ENCODE measurements at places on chromosomes 1 and 21.

DNA sequence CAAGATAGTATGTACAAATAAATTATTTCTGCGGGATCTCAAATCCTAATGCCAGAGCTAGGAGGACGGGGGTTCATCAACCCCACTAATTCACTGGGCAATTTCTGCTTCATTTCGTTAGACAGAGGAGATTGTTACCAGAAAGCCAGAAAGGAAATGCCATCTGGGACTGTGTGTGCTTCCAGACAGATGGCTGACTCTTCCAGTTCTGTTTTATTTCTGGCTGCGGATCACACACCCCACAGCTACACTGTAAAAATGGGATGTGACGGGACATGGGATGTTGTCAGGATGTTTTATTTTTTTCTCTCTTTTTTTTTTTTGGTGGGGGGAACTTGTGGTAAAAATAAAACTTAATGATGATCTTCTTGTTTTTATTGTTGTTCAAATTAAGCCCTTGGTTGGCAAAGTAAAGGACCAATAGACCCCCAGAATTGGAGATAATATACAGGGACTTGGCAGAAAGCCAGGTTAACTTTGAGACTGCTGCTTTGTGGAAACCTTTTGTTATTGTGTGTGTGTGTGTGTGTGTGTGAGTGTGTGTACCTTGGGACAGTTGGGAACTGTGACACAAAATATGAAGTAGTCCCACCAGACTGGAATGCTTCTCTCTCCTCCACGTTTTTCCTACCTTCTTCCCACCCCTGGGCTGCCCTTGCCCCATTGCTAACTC is 114.5 kb downstream of the NUF2 start:
- no peak for DNase-seq

GRCh38 chr1:203055161-203055799 is 29.0 kb downstream of the PPFIA4 start:
- no peak for DNase-seq

DNA sequence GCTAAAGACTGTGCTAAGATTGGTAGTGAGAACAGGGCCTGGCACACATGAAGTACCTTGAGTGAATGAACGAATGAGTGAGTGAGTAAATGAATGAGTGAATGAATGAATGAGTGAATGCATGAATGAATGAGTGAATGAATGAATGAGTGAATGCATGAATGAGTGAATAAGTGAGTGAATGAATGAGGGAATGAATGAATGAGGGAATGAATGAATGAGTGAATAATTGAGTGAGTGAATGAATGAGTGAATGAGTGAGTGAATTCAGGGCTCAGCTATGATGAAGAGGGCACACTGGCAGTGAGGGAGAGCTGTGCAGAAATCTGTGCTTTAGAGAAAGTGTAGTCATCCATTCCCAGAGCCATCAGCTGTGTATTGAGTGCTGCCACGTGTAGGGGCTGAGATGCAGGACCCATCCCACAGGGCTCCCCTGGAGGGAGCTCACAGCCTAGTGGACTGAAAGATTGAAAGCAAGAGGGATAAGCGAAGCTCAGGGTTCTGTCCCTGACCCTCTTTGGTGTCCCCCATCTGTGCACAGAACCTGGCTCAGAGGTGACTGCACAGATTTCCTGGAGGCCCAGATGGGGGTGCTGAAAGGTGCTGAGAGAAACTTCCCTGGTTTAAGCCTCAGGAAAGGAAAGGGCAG is 217.9 kb upstream of the VAMP3 start:
- no peak for DNase-seq

DNA sequence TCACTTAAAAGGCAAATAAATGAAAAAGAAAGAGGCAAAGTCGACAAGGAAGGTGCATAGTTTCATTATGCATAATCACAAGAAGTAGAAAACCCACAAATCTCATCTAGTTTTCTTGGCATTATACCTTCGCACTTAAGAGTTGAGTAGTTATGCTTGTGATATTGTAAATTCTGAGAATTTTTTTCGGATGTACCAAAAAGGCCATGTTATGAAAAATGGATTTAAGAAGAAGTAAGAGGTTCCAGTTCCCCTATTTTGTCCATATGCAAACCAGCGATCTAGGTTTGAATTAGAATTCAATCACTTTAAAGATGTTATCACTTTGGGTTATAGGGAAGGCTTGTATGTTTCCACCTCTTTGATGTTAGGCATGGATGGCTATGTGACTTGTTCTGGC is 7.9 kb upstream of the ERICH3 start:
- no peak for DNase-seq

DNA sequence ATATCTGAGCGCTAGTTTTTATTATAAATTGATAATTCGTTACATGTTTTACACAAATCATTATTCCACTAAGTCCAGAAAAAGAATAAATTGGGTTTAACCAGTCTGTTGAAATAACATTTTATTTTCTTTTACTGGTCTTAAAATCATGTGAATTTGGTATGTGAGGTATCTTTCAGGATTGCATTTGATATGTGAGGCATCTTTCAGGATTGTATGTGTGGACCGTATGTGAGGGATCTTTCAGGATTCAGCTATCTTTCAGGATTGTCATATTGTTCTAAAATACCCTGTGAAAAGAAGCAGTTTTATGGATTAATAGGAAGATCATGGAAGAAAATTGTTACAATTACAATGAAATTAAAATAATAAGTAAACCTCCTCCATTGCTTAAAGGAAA is 42.9 kb downstream of the USP25 start:
- no peak for DNase-seq

DNA sequence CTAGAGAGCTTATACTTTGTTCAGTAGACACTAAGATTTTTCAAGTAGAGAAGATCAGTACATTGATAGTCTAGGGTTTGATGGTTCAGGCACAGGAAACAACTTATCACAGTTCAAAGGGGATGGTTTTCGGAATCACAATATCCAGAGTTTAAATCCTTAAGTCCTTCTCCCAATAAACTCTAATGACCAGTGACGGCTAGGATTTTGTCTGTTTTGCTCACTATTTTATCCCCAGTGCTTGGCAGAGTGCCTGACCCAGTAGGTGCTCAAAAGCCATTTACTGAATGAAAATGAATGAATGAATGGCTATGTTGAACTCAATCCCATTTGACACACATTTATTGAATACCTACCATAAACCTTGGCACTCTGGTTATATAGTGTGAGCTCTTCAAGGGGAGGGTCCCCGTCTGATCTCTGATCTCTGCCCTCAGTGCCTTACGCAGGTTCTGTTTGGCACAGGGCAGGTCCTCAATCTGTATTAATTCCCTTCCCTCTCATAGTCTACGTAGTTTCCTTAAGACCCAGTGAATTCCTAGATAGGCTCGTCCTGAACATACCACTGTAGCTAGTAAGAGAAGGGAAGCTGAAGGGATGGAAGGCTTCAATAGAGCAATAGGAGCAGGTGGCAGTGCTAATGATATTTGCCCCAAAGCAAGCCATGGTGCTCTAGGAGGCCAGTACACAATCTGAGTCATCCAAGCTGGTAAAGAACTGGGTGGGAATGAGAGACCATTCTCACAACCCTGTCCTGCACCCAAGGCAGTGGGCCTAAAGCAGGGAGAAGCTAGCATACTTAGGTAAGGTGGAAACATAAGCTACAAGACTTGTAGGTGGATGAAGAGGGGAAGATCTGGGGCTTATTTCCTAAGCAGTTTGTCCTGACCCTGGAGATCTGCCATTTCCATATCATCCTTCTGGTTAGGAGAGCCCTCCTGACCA is 53.4 kb downstream of the DMAP1 start:
- no peak for DNase-seq

GRCh38 chr1:154403261-154403943 is 1.7 kb upstream of the IL6R start:
- DNase-seq, result no peak

- peak; percentile 11 for DNase-seq
Observed at GRCh38 chr1:172002725-172003345, 161.5 kb downstream of the DNM3 start.

- DNase-seq, result no peak
Observed at GRCh38 chr1:27506703-27507102, 16.7 kb upstream of the WASF2 start.

GRCh38 chr21:43031121-43031619 is 44.5 kb downstream of the CBS start:
- no peak for DNase-seq

DNA sequence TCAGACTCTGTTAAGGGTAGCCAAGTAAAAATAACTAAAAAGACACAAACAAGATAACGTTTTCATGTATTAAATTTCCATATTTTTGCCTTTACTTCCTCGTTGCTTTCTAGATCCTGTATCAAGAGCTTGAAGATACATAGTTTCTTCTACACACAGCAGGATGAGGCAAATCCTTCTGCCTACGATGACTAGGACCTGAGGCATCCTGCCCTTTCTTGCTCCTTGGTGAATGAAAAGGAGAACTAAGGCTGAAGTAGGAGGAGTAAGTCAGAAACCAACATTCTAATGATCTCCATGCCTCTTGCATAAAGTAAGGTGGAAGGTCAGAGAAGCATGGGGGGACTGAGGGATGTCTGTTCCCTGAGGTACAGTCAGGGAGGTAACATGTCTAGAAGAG is 102.6 kb downstream of the GPATCH2 start:
- no peak for DNase-seq

DNA sequence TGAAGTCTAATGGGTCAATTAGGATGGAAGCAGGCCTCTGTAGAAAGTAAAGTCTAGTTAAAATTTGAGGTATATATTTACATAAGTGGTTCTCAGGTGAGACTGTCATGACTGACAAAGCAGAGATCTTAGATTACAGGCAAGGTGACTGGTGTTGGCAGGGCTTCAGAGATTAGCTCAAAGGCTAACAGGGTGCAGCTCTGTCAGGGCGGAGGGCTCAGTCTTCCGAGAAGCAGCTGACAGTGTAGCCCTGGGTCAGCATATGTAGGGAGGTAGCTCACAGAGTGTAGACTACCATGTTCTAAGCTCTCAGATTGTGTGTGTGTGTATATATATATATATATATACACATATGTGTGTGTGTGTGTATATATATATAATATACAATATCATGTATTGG is 54.7 kb downstream of the RBM11 start:
- DNase-seq, result no peak

GRCh38 chr1:231799363-231799986 is 172.9 kb downstream of the DISC1 start:
- DNase-seq, result no peak

GRCh38 chr1:155729031-155729898 is 40.4 kb downstream of the DAP3 start:
- no peak for DNase-seq

DNA sequence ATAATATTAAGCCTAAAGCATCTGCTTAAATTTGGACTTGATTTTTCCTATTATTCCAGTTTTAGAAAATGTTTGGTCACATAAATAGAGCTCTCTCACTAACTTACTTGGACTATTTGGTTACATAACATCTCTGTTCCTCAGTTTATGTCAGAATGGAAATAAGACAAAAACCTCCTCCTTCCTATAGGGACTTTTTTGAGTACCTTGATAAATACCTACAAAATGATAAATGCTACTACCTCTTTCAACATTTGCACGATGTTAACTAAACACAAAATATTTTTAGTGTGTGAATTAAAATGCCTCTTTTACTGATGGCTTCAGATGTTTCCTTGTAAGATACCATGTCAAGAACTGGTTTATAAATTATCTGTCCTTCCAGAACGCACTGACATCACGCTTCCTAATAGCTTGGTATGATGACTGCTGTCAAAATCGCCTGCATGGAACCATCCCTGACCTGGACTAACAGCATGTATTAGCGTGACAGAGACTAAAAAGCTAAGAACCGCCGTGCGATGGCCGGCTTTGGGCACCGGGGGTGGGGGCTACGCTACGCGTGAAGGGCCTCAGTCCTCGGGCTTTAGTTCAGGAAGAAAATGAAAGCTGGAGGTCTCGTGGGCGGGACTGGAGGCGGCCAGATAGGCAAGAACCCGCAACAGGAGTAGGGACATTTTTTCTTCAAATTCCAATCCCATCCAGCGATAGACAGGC is 133.2 kb upstream of the BARHL2 start:
- no peak for DNase-seq

GRCh38 chr21:16522548-16522947 is 792.8 kb downstream of the USP25 start:
- no peak for DNase-seq

DNA sequence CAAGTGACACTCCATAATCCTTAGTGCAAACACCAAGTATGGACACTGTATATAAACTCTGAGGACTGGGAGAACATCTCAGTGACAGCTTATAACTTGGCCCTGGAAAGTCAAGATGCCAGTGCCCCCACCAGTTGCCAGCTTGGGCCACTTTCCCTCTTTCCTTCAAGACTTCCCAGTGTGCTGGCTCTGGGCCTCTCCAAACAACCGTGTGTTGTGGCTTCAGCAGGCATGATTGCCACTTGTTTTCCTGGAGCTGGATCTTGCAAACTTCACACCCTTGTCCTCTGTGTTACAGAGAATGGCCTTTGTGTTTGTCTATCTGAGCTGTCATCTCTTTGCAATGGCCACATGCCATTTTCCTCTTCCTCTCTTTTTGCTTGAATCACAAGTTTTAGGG is 37.0 kb downstream of the CCDC185 start:
- no peak for DNase-seq

GRCh38 chr1:35539073-35539823 is 18.0 kb downstream of the KIAA0319L start:
- no peak for DNase-seq

DNA sequence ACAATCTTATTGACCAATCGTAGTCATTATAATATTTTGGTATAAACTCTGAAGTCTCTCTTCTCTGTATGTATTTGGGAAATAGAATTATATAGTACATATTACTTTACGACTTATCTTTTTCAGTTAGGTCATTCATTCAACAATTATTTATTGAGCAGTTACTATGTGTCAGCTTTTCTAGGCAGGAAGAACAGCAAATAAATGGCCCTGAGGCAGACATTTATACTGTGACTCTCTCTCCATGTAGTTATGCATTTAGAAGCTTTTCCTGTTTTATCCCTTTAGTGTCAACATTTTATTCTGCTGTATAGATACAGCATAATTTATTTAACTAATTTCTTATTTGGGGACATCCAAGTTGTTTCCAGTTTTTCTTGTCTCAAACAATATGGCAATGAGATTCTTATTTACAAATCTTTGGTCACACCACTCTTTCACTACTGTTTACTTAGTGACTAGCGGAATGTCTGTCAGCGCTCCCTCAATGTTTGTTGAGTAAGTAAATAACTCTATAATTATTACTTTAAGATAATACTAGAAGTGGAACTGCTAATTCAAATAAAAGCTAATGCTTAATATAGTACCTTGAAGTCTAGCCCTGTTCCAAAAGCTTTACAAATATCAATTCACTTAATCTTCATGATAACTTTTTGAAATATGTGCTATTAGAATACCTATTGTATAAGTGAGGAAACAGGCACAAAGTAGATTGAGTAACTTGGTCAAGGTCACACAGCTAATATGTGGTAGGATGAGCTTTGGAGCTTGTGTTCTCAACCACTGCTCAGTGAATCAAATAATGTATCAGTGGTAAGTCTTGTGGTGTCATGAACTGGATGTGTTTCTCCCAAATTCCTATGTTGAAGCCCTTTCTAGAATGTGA is 465.6 kb downstream of the SIPA1L2 start:
- no peak for DNase-seq

DNA sequence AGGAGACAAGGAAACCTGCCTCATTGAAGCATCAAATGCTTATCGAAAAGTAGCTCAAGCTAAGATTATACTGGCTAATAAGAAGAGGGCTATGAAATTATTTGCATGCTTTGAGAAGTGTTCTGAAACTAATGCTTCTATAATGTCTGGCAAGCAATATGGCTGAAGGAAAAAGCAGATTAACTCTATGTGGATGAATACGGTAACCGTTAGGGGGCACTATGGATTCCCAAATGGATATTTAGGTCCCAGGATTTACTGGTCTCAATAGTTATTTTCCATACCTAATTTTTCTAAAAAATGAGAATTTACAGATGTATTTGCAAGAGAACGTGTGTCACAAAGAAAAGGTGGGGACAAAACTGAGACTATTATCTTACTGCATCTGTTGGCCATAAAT is 34.6 kb upstream of the RRP15 start:
- DNase-seq, result no peak

All from stimulated activated CD4-positive, alpha-beta T cell treated with anti-CD3 and anti-CD28 coated beads, TNF-alpha, amount 100 ng/mL, for 4 hours (primary cell).